Left renal cortex interstitium (tissue), 4 donors: ENCODE measurements at places on chromosomes 1 and 21.
A peak's percentile ranks its signal among the peaks of the same experiment; 100 is the strongest.

DNA sequence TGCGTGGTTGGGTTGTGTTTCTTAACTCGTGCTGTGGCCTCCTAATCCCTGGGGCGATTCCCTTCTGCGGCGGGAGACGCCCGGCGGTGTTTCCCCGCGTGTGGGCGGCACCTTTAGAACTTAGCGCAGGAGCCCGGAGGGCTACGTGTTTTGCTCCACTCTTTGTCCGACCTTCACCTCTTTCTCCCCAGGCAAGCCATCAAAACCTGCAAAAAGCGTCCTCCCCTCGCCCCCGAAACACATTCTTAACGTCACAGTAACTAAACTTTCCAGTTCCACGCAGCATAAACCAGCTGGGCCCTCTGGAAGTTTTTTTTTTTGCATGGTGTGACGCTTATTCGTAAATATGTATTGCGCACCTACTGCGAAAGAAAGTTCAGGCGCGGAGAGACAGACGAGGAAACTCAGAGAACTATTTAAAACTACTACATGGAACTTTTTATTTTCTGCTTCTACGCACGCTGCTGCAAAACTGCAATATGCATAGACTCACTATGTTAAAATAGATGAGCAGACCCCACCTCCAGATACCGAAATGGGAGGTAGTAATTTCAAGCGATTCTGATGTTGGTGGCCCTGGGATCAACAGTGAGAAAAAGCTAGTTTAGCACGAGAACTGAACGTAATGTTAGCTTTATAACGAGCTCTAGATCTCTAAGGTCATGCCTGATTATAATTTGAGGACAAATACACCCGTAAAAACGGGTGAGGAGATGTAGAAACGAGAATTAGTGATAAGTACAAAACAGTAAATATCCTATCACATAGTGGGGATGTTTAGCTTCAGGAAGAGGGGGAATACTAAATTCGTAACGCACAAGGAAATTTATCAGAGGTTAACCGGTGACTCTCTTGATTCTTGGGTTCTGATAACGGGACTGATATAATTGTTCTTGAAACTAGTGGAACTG lies 920 bp downstream of the MTR start:
- DNase-seq, result peak; percentile 27

GRCh38 chr21:44893948-44894656 lies 20.6 kb upstream of the PTTG1IP start:
- DNase-seq, result no peak

DNA sequence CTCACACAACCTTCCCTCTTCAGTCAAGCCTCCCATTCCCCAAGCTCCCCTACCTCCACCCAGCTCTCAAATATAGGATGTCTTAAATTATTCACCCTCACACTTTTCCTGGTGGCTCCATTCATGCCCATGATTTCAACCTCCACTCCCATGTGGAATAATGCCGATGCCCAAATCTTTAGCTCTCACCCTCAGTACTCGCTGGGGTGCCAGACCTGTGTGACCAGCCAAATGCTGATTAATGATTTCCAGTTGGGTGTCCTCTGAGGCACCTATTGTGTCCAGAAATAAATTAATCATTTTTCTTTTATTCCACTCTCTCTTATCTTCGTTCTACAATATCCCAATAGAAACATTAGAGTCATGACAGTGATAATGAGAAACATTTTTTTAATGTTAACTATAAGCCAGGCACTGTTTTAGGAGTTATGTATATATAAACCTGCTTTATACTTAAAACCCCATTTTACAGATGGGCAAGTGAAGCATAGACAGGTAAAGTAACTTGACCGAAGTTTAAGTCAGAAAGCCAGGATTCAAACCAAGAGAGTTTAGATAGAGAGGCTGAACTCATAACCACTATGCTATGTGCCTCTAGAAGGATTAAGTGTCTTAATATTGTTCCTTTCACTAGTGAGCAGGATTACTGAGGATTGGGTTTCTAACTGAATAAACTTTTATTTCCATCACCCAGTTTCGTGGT lies 209.7 kb downstream of the DUSP10 start:
- DNase-seq, result no peak

GRCh38 chr1:231507476-231508355 lies 20.8 kb upstream of the TSNAX start:
- no peak for DNase-seq

- DNase-seq, result no peak
Observed at GRCh38 chr1:31054349-31054748, 11.2 kb downstream of the PUM1 start.

DNA sequence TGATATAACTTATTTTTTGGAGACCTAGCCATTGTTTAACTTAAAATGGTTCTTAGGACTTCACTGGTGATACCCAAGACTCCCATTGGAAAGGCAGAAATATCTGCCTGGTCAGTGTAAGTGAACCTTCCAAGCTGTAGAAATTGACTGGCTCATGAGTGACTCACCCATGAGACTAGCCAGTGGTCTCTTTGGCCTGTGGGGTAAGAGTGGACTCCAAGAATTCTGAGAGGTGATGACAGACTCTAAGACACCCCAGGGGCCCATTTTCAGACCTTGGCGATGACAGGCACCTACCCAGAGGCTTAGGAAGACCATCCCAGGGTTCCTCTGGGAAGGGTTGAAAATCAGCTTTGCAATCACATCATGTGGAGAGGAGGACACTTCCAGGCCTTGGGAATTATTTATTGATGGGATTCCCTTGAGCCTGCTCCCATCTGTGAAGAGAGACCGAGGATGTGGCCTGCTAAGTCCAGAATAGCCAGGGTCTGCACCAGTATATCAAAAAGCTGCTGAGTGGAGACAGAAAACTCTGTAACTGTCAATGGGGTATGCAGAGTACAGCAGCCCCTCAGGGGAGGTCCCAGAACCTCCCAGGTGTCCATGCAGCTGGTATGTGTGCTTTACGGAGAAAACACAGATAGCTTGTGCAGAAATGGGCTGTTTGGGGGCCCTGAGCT lies 78.9 kb downstream of the KAZN start:
- no peak for DNase-seq

- DNase-seq, result no peak
Observed at GRCh38 chr1:22117238-22117637, 25.7 kb downstream of the WNT4 start.

DNA sequence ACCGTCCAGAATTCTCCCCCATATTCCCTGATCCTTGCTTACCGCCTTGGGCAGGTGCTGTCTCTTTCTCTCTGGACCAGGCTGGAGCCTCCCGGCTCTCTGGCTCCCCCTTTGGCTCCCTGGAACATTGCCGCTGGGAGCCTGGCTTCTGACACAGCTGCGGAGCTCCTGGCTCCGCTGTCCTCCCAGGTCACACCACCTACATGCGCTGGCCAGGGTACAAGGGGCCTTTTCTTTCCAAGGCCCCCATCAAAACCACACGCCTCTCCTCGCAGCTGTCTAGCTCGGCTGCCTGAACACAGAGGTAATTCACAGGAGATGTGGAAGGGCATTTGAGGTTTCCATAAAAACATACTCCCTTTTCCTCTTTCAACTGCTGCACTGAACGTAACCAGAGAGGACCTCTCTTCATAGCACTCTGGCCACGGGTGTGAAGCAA lies 7.5 kb upstream of the ZNF648 start:
- DNase-seq, result peak; percentile 54

- DNase-seq, result no peak
Observed at GRCh38 chr1:91104712-91105111, 82.9 kb upstream of the ZNF644 start.

- DNase-seq, result peak; percentile 43
Observed at GRCh38 chr1:113027007-113027406, 46.0 kb upstream of the LRIG2 start.

GRCh38 chr1:75135573-75136194 lies 1.5 kb downstream of the LHX8 start:
- DNase-seq, result no peak

- no peak for DNase-seq
Observed at GRCh38 chr1:41109310-41110197, 88.0 kb upstream of the SLFNL1 start.

DNA sequence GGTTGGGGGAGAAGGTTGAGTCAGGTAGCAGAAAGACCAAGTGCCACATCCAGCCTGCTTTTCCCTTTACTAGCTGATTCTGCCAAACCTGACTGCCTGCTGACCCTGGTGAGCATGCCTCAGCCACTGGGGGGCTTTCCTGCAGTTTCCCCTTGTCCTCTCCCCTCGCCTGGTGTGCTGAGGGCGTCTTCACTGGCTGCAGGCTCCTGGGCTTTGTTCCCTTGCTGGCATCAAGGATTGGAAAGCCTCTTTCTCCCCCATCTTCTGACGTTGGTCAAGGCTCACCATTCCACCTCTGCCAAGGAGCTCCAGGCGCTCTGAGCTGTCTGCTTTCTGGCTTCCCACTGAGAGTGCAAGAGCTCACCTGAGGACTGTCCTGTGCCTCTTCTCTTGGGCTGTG lies 28.4 kb downstream of the MAN1C1 start:
- no peak for DNase-seq

DNA sequence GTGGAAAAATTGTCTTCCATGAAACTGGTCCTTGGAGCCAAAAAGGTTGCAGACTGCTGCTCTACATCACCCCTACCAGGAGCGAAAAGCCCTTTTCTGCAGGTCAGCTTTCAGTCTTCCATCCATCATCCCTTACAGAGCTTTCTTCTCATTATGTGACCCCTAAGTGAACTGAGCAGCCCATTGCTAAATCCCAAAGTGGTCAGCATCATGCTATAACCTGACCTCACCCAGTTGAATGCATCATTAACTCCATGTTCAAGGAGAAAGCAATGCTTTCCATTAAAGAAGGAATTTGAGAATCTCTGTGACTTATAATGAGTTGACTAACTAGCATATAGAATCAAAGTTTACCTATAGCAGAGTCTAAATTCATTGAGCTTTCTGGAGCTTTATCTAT lies 10.4 kb upstream of the IL24 start:
- DNase-seq, result no peak
